G401 (cell line): ENCODE measurements at places on chromosomes 5 and 9.

DNA sequence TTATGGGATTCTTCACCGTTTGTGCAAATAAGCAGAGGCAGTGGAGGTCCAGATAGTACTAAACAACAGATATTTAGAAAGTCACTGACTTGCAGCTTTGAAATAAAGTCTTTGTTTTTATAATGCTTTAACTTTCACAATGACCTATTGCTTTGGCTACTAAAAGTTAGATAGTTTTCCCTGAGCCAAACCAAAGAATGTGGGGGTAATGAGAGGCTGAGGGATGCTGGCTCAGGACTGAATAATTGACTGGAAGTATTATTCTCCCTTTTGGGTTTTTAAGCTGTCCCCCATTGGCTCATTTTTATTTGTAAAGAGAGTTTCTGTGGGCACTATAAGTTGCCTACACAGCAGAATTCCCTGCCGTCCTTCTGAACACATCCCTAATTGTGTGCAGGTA is 99.2 kb upstream of the ACTBL2 start:
- no peak for DNase-seq

DNA sequence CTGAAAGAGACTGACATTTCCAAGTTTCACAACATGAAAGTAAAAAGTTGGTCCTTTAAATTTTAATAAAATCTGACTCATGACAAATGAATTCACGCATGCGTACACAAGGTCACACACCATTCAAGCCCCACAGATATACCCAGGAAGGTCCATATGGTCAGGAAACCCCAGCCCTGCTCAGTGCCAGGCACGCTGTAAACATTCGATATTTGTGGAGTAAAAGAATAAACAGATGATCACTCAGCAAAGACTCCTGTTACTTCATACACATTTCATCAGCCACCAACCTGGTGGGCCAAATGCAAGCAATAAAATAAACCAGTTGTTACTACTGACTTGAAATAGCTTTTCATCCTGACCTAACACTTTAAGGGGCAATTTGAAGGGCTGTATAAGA is 158.0 kb upstream of the RETREG1 start:
- no peak for DNase-seq

- no peak for DNase-seq
Observed at GRCh38 chr9:132141948-132142594, 19.8 kb upstream of the NTNG2 start.

DNA sequence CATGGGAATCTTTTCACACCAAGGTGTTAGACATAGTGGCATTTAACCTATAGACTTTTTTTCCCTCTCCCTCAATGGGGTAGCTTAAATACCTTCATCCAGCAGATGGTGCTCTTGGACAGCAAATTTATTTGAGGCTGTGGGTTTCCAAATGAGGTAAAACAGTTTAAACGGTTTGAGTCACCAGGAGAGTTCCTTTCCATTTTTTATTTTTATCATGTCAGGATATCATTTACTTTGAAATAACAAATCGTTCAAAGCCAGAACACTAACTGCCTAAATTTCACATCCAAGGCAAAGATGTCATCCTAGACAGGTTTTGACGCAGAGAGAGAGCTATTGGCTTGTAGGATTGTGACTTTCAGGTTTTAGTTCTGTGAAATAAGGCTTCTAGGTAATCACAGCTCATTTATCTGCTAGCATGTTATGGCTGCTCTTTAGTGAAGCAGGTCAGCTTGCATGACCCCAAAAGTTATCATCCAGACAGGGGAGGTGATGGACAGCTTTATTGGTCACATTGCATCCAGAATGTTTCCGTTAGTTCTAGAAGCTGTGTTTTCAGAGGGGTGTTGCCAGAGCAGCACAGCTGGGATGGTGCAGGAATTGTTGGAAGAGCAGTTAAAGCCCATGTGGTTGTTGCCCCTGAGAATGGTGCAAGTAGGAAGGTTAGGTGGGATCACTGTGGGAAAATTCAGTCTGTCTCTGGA is 69.8 kb downstream of the KDM4C start:
- DNase-seq: peak; percentile 86

GRCh38 chr5:98069876-98070512 is 703.5 kb upstream of the RGMB start:
- no peak for DNase-seq

- DNase-seq: no peak
Observed at GRCh38 chr5:170431571-170431970, 42.4 kb upstream of the KCNMB1 start.

- no peak for DNase-seq
Observed at GRCh38 chr9:126125177-126125576, 201.5 kb upstream of the MVB12B start.

- no peak for DNase-seq
Observed at GRCh38 chr5:89399548-89399947, 516.6 kb upstream of the MEF2C start.

DNA sequence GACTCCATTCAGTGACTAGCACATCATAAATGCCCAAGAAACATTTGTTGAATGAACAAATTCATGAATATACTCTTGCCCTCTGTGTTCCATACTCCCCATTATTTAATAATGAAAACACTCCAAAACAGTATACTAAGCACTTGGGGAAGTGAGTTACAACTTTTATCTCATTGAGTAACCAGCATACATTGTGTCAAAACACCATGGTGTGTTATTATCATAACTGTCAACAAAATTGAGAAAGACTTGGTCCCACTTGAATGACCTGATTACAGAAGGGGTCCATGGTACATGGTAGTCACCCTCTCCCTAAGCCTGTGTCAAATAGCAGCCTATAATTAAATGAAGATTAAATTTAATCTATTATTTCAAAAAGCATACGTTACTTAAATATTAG is 16.2 kb downstream of the ANKH start:
- DNase-seq: no peak

DNA sequence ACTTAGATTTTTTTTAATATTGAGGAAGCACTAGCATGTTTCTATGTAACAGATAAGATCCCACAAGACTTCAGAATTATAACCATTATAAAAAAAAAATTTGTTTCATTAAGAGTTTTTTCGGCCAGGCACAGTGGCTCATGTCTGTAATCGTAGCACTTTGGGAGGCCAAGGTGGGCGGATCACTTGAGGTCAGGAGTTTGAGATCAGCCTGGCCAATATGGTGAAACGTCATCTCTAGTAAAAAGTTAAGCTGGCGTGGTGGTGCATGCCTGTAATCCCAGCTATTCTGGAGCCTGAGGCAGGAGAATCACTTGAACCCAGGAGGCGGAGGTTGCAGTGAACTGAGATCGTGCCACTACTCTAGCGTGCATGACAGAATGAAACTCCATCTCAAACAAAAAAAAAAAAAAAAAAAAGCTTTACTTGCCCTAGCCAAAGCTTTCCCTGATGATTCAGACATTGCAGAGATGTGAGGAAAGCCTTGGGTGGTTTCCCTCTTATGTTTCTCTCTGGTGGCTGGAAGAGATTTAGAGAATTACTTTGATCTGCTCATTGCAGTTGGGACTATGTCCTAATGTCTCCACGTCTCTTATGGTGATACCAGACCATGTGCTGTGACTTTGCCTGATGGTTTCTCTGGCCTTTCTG is 65.4 kb downstream of the EGFLAM start:
- DNase-seq: no peak

- no peak for DNase-seq
Observed at GRCh38 chr9:121354762-121355161, 15.3 kb downstream of the STOM start.

DNA sequence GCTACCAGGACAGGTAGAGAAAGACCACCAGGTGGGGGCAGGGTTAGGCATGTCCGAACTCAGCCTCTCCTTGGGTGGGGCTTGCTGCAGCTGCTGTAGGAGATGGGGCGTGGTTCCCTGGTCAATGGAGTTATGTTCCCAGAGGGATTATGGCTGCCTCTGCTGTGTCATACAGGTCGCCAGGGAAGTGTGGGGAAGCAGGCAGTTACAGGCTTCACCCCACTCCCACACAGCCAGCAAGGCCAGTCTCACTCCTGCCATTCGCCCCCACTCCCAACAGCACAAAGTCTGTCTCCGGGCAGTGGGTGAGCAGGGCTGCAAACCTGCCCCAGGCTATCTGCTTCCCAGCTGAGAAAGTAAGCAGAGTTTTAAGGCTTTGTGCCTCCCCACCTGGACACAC is 20.0 kb upstream of the CEP72 start:
- no peak for DNase-seq

- DNase-seq: no peak
Observed at GRCh38 chr5:178984145-178985072, 10.7 kb downstream of the GRM6 start.

DNA sequence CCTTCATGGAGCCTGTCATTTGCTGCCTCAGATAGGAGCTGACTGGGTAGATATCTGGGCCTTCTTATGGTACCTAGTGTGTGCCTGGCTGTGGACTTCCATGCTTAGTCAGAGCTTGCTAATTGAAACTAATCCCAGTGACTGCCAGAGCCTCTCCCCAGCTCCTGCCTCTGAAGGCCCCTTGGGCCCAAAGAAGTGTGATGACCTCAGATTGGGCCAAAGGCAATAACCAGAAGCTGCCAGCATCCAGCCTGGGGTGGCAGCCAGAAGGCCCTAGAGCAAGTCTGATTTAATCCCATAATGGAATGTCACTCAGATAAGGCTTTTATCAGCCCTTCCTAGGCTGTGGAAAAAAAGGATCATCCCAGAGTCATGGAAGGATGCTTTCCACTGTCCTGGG is 17.1 kb upstream of the CDC23 start:
- DNase-seq: no peak

GRCh38 chr9:94056442-94056974 is 27.8 kb upstream of the PTPDC1 start:
- DNase-seq: no peak

- DNase-seq: no peak
Observed at GRCh38 chr9:135471791-135472640, 7.6 kb upstream of the PPP1R26 start.

- peak; percentile 27 for DNase-seq
Observed at GRCh38 chr5:157670662-157671591, at the start of gene C5orf52. TSS of gene C5orf52 (plus strand) at chr5:157671533. CDS start at chr5:157671615, 82 bp downstream.

DNA sequence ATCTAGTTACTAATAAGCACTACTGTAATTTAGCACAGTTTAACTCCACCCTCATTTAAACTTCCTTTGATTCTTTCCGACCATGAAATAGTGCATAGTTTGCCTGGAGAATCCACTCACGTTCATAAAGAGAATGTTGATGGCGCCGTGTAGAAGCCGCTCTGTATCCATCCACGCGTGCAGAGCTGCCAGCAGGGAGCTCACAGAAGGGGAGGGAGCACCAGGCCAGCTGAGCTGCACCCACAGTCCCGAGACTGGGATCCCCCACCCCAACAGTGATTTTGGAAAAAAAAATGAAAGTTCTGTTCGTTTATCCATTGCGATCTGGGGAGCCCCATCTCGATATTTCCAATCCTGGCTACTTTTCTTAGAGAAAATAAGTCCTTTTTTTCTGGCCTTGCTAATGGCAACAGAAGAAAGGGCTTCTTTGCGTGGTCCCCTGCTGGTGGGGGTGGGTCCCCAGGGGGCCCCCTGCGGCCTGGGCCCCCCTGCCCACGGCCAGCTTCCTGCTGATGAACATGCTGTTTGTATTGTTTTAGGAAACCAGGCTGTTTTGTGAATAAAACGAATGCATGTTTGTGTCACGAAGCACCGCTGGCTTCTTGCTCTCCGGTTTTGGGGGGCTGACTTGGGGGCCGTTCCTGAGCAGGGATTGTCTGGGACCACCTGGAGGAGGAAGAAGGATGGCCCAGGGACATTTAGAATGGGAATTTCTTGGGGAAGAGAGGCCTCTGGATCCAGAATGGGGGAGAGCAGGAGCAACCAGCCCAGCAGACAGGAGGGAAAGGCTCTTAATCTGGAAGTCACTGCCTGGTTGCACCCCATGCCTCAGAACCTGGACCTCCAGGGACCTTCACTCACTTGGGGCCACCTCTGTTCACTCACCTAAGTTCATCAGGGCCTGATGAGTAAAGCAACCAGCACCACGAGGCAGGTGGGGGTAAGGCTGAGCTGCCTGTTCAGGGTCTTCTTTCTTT is 35.4 kb downstream of the CXXC5 start:
- no peak for DNase-seq

GRCh38 chr9:88370346-88370745 is 17.9 kb upstream of the SPIN1 start:
- no peak for DNase-seq

GRCh38 chr5:151659001-151659754 is 27.5 kb downstream of the SPARC start:
- DNase-seq: peak; percentile 86

- DNase-seq: no peak
Observed at GRCh38 chr5:57175551-57176309, 1.9 kb downstream of the GPBP1 start.

- DNase-seq: no peak
Observed at GRCh38 chr9:94533155-94533554, 21.7 kb upstream of the PCAT7 start.

GRCh38 chr9:112384690-112385089 is 4.8 kb downstream of the HSDL2 start:
- no peak for DNase-seq

DNA sequence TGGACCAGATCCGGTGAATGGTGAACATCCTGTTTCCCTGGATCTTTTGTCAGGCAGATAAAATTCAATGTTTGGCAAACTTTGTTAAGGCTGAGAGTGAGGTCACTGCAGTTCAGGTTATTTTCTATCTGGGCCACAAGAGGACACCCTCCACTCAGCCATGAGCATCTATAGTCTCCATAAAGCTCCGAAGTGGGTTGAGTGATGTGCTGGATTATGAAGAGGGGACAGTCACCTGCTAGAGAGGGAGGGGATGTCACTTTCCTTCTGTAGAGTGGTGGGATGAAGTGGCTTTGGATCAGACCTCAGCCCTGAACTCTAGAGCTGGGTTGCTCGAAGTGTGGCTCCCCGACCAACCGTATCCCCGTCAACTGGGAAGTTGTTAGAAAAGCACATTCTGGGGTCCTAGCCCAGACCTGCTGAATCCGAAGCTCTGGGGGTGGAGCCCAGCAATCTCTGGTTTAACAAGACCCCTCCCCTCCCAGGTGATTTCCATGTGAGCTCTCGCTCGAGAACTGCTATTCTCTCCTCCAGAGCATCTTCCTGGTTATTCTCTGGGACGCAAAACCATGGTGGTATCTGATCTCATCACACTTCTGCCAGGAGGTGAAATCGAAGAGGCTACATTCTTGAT is 31.8 kb upstream of the FGF1 start:
- DNase-seq: peak; percentile 68

- no peak for DNase-seq
Observed at GRCh38 chr9:121269642-121270254, 1.8 kb downstream of the GSN start.
